ENCODE measurements at places on chromosomes 12 and 14.

GRCh38 chr12:111149299-111149698 is 219.6 kb downstream of the PHETA1 start:
- no peak for DNase-seq

- no peak for DNase-seq
Observed at GRCh38 chr14:80080601-80081000, 130.7 kb downstream of the DIO2 start.

GRCh38 chr12:49131894-49132461 is 783 bp upstream of the TUBA1B start:
- DNase-seq, result no peak

GRCh38 chr12:66590275-66590985 is 88.4 kb downstream of the GRIP1 start:
- DNase-seq, result no peak
